ENCODE measurements at places on chromosomes 1 and 21.

DNA sequence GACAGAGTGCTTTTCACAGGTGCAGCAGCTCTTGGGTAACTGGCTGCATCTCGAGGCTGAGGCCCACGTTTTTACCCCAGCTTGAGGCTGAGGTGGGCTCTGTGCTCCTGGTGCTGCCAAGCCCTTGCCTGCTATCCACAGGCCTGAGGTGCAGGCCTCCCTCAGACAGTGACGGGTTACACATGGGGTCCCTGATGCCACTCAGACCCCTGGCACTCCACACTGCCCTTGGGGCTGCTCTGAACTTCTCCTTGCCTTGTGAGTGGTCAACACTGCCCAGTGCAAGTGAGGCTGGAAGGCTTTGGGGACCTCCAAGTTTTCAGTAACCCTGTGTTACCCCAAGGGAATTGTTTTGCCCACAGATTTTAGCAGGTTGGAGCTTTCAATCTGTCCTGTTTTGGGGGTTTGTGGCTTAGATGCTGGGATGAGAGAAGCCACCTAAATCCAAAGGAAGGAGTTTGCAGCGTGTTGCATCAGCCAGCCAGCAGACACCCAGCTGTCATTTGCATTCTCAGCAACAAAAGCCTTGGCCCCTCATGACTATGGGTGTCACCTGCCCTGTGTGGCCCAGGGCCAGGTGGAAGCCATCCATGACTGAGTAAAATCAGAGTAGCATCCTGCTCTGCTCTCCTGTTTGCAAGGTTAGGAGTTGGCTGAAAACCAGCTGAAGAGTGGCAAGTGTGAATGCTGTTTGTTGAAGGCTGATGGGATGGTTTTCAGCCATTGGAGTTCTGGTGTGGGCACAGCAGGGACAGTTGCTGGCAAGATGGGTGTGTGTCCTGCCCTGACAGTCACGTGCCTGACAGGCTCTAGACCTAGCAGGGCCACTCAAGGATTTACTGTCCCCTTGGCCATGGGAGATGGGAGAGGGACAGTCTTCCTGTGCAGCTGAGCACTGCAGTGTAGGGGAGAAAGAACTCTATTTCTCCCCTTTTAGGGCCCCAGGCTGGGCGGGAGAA lies 3.2 kb downstream of the RNF187 start:
- DNase-seq = no peak

- DNase-seq = no peak
Measured at GRCh38 chr1:115330480-115331013, 7.5 kb downstream of the NGF start.

DNA sequence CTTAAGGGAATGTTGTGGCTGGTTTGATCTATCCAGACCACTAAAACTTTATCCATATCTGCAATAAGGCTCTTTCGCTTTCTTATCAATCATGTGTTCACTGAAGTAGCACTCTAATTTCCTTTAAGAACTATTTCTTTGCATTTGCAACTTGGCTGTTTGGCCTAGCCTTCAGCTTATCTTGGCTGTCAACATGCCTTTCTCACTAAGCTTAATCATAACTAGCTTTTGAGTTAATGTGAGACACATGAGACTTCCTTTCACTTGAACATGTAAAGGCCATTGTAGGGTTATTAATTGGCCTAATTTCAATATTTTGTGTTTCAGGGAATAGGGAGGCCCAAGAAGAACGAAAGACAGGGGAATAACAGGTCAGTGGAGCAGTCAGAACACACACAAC lies 124.7 kb downstream of the TNFSF18 start:
- DNase-seq = no peak

DNA sequence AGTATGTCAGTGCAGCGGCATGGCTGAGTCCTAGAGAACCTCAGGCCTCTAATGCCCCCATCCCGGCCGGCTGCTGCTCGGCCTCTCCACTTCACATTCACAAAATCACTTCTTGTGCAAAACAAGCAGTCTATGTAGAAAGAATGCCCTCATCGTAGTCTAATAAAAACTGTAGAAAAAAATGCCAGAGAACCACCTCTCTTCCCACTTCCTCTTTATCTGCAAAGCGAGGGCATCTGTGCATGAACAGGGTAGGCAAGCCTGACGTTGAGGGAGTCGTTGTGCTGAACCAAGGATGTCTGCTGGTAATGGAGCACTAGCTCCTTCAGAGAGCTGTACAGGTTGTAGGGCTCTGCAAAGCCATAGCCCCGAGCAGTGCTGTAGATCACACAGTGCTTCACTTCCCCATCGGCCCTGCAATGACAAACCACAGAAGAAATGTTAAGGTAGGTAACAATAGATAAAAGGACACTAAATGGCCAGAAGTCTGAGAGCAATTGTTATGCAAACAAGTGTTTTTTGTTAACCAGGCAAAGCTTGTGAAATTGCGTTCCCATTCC lies 88.9 kb downstream of the PIK3R3 start:
- no peak for DNase-seq

- DNase-seq = no peak
Measured at GRCh38 chr1:172897738-172898137, 153.0 kb downstream of the TNFSF18 start.

- DNase-seq = no peak
Measured at GRCh38 chr1:44611419-44611818, 62.9 kb downstream of the TMEM53 start.

DNA sequence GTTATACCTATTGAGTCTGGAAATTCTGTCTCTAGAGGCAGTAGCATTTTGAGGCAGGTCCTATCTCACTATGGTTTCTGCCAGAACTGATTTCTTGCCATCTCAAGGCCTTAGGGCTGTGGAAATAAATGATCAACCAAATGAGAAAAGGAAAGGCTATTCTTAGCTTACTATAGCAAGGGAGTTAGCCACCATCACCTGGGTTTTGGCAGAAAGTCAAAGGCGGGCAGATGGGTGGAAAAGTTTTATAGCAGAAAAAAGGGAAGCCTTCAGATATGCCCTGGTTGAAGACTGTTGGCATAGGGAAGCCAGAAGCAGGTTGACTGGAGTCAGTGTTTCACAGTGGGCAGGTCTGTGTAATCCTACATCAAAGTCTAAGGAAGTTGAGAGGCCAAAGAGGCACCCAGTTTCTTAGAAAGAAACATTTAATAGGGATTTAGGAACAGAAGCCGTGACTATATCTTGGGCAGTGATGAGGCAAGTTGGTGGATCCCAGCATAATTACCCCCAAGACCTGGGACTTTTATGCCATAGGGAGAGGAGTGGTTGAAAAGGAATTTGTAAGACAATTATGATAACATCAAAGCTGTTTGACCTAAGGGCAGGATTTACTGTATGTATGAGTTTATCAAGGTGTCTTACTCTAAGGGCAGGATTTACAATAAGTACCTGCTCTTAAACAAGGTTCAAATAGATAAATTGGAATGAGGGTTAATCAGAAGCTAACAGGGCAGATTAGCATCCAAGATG lies 29.7 kb downstream of the CTH start:
- DNase-seq = no peak

- DNase-seq = no peak
Measured at GRCh38 chr1:20370698-20371097, 80.0 kb downstream of the VWA5B1 start.

- DNase-seq = peak; percentile 65
Measured at GRCh38 chr1:179953974-179954492, 577 bp upstream of the CEP350 start.

DNA sequence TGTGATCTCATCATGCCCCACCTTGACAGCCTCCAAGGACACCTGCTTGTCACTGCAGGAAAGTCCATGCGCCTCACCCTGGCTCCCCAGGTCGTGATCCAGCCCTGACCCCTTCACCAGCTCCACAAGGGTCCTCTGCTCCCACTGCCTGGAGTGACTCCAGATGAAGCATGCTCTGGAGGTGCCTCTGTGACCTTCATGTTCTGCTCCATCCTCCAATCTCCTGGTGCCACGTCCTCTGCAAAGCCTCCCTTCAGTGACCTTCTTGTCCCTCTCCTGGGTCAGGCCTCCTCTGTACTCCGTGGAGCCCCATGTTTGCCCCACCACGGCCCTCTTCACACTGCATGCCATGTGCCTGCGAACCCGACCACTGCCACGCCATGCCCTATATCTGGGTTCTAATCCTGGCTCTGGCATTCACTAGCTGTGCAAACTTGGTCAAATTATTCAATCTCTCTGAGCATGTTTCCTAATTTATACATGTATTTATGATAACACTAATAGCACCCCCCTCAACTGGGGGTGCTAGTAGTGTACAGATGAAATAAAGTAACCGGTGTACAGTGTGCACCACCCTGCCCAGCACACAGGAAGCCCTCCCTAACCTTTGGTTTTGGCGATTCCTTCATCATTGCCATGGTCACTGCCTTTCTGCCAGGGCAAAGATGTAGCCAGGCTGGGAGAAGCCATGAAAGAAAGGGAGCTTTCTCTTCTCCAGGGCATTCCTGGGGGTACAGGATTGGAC lies 77.4 kb downstream of the STUM start:
- no peak for DNase-seq

DNA sequence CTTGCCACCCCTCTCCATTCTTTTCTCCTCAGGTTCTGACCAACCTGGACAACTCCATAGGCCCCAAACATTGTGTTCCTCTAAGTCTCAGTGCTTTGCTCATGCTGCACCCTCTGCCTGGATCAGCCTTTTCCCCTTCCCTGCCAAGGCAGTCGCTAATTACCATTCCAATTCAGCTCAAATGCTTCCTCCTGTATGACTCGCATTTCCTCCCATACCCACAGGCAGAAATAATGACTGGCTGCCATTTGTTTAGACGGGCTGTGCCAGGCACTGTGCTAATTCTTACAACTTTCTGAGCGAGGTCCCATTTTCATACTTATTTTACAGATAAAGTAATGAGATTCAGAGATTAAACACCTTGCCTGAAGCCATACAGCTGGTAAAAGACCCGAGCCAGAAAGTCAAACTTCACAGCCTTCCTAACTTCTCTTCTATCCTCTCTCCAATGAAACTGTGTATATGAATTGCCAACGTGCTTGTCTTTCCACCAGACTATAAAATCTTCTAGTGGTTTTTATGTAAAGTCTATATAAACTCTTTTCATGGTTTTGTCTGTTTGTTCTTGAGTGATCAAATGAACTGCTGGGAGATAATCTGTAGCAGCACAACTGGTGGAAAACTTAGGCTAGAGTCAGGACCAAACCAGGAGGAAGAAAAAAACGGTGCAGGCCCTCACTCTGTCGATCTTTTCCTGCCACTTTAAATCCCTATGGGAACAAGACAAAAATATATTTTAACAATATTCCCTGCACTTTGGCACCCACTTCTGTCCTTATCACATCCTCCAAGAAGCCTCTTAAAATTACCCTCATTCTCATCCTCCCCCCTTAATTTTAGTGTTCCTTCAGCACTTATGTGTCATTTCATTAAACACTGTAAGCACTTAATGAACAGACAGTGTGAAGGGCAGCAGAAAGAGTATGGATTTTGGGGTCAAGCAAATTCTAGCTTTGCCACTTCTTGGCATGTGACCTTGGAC lies 33.7 kb downstream of the RAB3B start:
- DNase-seq = no peak

- DNase-seq = peak; percentile 88
Measured at GRCh38 chr21:26170471-26171257, at the start of gene APP. Gene APP (minus strand): TSS chr21:26170770. CDS start chr21:26170620, 150 bp downstream.

DNA sequence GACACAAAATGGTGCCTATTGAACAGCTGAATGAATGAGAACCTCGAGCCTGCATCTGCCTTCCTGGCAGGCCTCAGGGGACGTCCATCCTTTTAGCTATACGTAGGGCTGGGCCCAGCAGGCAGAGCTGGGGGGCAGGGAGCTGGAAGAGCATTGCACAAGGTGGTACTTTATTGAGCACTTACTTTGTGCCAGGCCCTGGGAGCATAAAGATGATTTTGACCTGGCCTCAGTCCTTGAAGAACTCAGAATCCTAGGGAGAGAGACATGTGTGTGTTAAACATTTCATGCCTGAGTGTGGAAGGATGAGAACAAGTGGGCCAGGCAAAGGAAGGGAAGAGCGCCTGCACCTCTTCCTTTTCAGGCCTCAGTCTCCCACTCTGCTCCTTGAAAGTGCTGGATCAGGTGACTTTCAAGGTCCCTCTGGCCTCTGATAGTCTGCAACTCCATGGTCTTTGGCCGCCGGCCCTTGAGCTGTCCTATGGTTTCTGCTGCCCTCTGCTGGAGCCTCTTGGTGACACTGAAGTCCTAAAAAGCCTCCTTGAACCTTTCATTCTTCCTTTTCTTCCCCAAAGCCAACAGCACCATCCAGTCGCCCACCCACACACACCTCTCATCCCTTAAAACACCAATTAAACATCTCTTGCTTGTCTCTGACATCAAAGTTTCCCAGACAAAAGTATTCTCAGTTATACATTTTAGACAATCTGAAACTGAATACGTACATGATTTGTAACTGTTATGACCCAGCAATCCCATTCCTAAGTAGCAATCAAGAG lies 3.5 kb upstream of the PEAR1 start:
- DNase-seq = peak; percentile 74

- no peak for DNase-seq
Measured at GRCh38 chr1:204443260-204443619, 31.6 kb upstream of the PPP1R15B start.

DNA sequence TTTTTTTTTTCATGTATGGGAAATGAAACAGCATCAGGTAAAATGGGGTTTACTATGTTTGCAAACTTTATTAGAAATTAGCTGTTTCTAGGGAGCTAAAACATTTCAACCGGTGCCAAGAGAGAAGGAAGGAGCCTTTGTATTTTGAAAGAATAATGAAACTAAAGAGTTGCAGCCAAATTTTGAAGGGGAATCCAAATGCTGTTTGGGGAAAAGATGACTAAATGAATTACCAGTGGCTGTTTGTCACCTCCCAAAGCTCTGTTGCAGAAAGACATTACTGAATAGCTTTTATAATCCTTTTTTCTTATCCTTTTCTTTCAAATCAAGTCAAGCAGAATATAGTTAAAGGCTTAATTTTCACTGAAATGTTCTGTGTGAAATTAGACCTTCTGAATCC lies 591.3 kb upstream of the ADGRL2 start:
- DNase-seq = no peak

DNA sequence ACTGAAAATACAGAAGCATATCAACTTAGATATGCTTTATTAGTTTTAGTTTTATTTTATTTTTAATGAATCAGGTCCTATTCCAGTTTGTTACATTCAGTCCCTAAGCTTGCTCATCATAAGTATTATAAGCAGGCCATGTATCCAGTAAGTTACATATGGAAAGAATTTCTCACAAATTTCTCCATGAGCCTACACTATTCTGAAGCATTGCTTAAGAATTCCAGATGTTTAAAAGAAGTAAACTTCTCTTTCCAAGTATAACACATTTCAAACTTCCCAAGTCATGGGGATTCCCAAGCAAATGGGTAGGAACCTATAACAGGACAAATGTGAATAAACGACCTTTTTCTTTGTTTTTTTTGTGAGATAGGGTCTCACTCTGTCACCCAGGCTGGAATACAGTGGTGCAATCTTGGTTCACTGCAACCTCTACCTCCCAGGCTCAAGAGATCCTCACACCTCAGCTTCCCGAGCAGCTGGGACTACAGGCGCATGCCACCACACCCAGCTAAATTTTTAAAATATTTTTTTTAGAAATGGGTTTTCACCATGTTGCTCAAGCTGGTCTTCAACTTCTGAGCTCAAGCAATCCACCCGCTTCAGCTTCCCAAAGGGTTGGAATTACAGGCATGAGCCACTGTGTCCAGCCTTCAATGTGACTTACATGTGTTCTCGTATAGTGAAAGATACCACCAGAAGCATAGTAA lies 39.0 kb downstream of the ST7L start:
- no peak for DNase-seq

GRCh38 chr1:41559331-41559730 lies 74.8 kb upstream of the EDN2 start:
- DNase-seq = peak; percentile 1
